SK-N-DZ (cell line): ENCODE measurements at places on chromosomes 12 and 14.

DNA sequence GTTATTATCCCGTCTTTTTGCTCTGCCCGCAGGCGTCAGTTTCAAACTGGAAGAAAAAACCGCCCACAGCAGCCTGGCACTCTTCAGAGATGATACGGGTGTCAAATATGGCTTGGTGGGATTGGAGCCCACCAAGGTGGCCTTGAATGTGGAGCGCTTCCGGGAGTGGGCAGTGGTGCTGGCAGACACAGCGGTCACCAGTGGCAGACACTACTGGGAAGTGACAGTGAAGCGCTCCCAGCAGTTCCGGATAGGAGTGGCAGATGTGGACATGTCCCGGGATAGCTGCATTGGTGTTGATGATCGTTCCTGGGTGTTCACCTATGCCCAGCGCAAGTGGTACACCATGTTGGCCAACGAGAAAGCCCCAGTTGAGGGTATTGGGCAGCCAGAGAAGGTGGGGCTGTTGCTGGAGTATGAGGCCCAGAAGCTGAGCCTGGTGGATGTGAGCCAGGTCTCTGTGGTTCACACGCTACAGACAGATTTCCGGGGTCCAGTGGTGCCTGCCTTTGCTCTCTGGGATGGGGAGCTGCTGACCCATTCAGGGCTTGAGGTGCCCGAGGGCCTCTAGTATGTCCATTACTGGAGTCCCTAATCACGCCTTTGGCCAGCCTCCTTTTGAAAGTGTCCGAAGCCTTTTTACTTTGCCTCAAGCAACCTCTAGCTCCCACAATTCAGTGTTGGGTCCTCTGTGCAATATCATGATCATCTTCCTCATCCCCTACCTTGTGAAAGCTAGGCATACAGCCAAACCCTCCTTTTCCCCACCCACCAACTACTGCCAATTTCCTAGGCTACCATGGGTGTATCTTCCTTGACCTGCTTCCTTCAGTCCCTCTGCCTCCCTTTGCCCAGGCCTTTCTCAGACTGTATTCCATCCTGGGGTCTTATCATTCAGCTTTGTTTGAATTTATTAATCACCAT, 891 bp downstream of the SPRYD4 start:
- DNase-seq, result peak; percentile 32

GRCh38 chr12:126772171-126772864, 1494.7 kb upstream of the TMEM132C start:
- no peak for DNase-seq

- DNase-seq, result no peak
Observed at GRCh38 chr14:52918486-52918885, 32.4 kb downstream of the FERMT2 start.

- DNase-seq, result no peak
Observed at GRCh38 chr12:24798335-24798734, 150.6 kb downstream of the BCAT1 start.

DNA sequence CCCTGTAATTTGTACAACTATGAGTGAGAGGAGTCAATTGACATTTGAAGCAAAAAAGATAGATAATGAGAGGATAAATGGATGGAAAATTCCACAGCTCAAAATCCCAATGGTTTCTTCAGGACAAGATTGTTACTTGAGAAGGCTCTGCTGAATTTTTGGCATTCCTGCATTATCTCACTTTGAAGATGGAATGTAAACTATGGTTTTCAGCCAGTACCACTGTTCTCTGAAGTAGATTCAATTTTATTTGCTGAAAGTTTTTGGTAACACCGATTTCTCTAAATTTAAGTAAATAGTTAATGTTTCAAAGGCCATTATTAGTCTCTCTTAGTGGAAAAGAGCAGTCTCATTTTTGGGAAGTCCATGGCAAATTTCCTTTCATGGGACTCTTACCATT, 121.9 kb upstream of the SLC38A2 start:
- no peak for DNase-seq

GRCh38 chr12:104011253-104011652, 38.7 kb downstream of the GLT8D2 start:
- DNase-seq, result no peak

DNA sequence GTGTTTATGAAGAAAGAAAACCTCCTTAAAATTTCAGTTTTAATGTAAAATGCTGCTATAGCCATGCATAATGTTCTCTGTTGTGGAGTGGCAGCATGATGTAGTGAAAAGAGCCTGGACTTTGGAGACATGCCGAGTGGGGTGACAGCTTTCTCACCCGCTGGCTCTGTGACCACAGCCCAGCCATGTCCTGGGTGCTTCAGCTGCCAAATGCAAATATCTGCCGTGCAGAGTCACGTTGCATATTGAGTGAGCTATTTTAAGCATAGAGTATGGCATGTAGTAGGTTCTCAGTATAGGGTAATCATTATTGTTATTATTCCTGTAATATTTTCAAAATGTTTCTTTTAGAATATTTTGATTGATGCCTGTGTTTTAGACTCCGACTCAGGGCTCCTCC, 15.5 kb upstream of the TCTN2 start:
- no peak for DNase-seq

- DNase-seq, result peak; percentile 42
Observed at GRCh38 chr12:124837958-124838803, 25.5 kb downstream of the SCARB1 start.

DNA sequence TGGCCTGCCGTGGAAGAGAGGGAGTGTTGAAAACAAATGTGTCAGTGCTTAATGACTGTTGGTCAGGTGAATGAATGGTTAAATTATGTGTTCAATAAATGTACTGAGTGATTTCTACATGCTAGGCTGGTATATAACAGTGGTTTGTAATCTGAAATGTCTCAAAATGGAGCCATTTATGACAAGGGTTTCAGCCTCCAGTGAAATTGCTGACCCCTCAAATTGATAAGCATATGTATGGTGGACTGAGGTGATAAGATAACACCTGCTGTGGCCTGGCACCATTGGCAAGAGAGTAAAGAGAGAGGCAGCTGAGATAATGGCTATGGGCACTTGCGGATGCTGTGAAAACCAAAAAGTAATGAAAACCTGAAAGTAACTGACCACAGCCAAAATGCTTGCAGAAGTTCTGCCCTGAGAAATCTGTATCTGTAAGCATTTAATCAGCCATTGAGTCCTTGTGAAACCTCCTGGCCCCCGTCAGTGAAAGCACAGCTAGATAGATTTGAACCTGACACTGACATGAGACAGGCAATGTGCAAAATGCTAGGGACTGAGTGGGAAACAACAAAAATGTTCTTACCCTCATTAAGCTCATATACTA, 1.4 kb upstream of the BCAT1 start:
- DNase-seq, result no peak

DNA sequence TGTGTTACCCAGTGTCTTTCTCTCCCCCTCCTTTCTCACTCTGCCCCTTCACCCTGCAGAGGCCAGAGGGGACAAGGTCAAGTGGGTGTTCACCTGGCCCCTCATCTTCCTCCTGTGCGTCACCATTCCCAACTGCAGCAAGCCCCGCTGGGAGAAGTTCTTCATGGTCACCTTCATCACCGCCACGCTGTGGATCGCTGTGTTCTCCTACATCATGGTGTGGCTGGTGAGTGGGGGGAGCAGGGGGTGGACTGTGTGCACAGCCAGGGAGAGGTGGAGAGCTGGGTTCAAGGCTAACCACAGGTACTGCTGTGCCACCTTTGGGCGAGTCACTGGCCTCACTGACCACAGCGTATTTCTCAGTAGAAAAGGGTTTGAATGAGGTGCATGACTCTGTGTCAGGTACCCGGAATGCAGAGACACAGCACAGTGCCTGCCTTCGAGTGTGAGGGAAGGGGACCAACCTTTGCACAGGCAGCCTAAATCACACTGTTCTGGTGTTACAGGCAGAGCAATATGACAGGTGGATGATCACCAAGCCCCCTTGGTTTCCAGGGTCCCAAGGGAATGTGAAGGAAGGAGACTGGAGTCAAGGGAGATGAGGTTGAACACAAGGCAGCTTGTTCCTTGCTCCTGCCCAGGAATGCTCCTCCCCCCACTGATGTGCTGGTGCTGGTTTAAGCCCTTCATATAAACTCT, 30.8 kb upstream of the RIN3 start:
- no peak for DNase-seq

GRCh38 chr12:11959117-11959823, 111.5 kb upstream of the BCL2L14 start:
- no peak for DNase-seq

- DNase-seq, result no peak
Observed at GRCh38 chr12:83132360-83132759, 445.7 kb downstream of the TMTC2 start.

- DNase-seq, result no peak
Observed at GRCh38 chr12:54418441-54419087, 502 bp downstream of the ITGA5 start.

DNA sequence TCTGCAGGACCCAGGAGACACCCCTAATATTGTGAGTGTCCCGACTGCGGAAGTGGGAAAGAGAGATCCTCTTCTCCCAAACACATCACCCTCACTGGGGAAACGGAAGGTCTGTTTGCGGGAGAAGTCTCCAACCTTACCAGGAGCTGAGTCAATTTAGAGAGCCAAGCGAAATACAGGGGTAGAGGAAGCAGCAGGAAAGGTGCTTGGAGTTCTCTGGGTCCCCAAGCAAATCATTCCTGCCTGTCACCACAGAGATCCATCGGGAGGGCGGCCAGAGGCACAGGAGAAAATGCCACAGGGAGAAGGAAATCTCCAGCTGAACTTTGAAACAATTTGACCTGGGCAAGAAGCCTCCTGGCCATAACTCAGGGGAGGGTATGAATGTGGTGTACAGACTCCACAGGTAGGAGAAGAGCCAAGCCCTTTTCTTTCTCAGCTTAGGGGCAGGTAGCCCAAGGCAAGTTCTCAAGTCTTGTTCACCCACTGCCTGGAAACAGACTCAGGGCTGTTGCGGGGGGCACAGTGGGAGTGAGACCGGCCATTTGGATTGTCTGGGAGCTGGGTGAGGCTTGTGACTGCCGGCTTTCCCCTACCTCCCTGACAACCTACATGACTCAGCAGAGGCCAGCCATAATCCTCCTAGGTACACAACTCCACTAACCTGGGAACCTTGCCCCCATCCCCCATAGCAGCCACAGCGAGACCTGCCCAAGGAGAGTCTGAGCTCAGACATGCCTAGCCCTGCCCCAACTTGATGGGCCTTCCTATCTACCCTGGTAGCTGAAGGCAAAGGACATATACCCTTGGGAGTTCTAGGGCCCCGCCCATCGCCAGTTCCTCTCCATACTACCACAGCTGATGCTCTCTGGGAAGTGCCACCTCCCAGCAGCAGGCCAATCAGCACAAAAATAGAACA, 211.9 kb upstream of the ARHGAP5 start:
- no peak for DNase-seq

DNA sequence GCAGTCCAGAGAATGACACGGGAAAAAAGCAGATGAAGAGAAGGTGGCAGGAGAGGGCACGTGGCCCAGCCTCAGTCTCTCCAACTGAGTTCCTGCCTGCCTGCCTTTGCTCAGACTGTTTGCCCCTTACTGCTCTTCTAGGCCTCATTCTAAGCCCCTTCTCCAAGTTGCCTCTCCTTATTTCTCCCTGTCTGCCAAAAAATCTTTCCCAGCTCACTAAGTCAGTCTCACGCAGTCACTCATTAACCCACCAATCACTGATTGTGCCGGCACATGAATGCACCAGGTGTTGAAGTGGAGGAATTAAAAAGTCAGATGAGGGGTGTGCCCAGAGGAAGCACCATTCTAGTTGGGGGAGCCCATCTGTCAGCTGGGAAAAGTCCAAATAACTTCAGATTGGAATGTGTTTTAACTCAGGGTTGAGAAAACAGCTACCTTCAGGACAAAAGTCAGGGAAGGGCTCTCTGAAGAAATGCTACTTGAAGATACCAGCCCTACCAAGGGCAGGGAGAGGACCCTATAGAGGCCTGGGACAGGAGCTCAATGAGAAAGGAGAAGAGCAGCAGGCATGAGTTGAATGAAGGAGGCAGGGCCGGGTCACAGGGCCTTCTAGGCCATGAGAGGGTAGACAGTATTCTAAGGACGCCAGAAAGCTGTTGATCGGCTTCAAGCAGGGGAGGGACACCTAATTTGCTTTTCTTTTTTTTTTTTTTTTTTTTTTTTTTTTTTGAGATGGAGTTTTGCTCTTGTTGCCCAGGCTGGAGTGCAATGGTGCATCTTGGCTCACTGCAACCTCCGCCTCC, 40.9 kb downstream of the DAD1 start:
- DNase-seq, result no peak

GRCh38 chr12:49332891-49333371, 4.1 kb downstream of the C1QL4 start:
- no peak for DNase-seq

GRCh38 chr14:44369401-44370123, 137.5 kb downstream of the FSCB start:
- no peak for DNase-seq

DNA sequence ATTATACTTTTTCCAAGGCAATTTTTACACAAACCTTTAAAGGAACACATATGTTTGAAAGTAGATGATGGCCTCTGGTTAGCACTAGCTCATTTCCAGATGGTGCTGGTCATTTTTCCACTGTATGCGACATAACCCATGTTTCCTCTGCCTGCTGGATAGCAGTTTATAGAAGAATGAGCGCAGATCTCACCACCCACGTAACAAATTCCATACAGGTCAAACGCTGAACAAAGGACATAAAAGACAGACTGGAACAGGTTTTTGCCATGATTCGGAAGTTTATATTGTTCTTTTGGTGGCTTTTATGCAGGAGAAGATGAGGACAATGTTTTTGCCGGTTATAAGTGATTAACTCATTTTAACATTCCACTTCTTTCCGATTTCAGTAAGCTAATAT, 30.7 kb downstream of the PPP1R36 start:
- no peak for DNase-seq

DNA sequence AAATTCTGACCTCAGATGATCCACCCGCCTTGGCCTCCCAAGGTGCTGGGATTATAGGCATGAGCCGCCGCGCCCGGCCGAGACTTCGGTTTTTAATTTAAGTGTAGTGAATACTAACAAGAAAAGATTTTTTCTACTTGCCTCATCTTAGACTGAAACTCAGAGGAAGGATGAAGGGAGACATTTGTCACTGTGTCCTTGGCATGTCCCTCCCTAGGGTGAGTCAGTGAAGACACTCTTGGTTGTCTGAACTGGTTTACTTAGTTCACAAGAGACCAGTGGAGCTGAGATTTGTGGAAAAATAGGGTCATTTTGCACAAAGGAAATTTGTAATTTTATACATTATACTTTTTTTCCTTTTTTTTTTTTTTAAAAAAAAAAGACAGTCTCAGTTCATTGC, 13.5 kb downstream of the C12orf71 start:
- no peak for DNase-seq

- DNase-seq, result peak; percentile 65
Observed at GRCh38 chr12:95446506-95446900, 27.4 kb upstream of the METAP2 start.

DNA sequence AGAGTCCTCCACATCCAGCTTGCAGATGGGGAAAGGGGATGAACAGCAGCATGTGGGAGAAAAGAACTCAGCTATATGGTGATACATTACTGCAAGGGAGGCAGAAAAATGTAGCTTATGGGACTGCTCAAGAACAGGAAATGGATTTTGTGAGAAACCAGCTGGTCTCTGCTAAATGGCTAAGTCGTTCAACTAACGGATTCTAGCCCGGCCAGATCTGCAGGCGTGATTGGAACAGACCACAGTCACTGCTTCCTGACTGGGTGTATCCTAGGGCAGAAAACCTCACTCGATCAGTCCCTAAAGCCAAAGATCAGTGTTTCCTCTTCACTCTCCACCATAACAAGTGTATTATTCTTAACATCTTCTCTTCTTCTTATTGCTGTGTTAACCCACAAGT, 8.1 kb upstream of the PTGDR start:
- DNase-seq, result no peak

- no peak for DNase-seq
Observed at GRCh38 chr12:4215229-4216186, 58.1 kb upstream of the CCND2 start.
